Right ventricle myocardium inferior (tissue), 1 donor: ENCODE measurements at places on chromosomes 2 and 18. TPM values are rescaled to one million over a fixed set of nuclear protein-coding genes. Genes with fewer than 3 reads are reported as not detected.

COL4A4 gene
- 13.6 TPM for total RNA-seq

B3GNT7 gene
- total RNA-seq, result 9.1 TPM

GRCh38 chr2:206635015-206635414 lies 7.3 kb upstream of the FAM237A start:
- DNase-seq, result no peak

DNA sequence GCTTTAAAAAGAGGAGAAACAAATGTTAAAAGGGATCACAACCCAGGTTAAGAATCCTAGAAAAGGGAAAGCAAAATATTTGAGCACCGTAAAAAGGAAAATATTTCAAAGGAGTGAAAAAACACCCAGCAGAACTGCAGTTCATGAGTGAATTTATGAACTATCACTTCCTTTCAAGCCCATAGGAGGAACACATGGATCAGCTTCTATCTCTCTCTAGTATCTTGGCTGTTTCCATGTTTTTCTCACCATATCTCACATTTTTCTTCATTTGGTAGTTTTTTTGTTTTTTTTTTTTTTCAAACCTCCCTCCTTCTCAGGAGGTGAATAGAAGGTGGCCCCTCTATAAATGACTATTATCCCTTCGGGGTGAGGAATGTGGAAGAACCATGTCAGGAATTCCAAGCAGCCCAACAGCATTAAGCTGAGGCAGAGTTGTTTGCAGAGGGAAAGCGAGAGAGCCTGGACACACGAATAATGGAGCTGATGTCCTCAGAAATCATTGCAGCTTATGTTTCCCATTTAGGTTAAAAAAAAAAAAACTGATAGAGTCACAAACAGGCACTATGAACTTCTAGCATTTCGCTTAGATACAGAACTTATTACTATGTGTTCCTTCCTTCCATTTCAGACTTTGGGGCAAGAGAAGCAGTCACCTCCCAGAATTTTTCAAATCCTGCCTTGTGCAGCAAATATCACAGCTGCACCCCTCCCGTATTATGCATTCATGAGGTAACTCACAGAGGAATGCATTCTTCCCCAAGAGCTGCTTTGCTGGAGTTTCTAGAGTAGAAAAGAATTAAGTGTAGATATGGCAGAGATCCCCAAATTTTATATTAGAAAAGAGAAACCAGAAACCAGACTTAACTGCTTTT lies 315.6 kb downstream of the IRS1 start:
- no peak for DNase-seq

RUFY4 gene
- not detected for total RNA-seq

DNA sequence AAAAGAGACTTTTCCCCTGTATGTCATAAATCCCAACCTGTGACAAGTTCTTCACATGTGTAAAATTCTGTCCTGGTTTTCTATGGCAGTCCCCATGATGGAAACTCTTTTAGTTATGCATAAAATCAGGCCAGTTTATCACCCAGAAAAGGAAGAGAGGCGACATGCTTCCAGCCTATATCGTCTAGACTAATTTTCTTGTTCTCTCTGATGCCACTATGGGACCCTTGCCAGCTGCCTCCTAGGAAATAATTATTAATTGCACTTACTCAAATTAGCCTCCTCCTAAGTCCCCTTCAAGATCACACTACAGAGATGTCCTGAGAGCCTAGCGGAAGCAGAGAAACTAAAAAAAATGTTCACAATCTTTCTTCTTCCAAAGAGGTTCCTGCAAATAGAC lies 722.4 kb downstream of the NRXN1 start:
- no peak for DNase-seq

GRCh38 chr2:165645930-165646831 lies 147.9 kb downstream of the GALNT3 start:
- DNase-seq, result no peak

DNA sequence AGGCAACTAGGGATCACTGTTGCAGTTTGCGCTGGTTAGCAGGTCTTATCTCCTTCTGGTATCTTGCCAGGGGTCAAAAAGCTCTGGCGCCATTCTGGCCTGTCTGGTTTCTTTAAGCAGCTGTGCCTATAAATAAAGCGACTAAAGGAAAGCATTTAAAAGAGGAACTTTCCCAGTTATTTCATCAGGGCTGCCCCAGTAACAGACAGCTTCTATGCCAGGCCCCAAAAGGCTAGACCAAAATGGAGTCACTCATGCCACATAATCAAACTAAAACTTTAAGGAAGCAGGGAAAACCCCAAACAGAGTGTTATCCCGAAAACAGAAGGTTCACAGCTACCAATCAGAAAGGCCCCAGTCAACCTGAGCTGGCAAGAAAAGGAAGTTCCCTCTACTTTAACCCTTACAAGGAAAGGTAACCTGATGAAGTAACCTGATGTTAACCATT lies 41.2 kb upstream of the HNRNPA3 start:
- no peak for DNase-seq

TRABD2A gene
- total RNA-seq, result 0.73 TPM

SPP2 gene
- total RNA-seq, result not detected

LYPD6 gene
- total RNA-seq, result 0.14 TPM

- no peak for DNase-seq
Measured at GRCh38 chr18:14925281-14925709, 177.3 kb downstream of the ANKRD30B start.

DNA sequence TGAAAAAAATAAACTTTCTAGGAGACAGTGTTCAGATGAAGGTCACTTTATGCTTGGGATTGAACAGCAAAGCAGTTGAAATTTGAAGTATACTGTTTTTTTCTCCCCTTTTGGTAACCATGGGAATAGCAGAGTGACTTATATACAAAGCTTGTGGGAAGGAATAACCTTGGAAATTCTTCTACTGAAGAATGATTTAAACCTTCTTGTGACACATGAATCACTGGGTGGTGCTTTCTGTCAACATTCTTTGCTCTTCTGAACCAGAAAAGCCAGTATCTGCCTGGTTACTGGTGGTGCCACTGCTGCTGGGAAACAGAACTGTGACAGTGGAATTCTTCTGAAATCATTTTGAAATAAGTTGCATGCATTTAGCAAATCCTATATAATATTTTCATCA lies 39.4 kb upstream of the RND3 start:
- DNase-seq, result no peak

ST6GAL2 gene
- total RNA-seq, result 0.38 TPM

DNA sequence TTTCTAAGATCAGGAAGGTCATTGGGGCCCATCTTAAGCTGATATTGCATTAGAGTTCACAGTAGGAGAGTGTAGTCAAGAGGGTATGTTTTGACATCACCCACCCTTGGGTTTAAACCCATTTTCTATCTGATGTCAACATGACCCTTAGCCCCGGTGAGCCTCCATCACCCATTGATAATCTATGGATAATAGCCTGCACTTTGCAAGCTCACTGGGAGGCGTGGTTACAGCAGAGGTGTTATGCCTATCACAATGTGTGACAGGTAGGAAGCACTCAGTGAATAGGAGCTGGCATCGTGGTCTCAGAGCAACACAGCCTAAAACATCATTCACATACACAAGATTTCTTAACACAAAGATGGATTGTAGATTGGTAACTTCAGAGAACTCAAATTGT lies 21.3 kb downstream of the IL18RAP start:
- no peak for DNase-seq

DNA sequence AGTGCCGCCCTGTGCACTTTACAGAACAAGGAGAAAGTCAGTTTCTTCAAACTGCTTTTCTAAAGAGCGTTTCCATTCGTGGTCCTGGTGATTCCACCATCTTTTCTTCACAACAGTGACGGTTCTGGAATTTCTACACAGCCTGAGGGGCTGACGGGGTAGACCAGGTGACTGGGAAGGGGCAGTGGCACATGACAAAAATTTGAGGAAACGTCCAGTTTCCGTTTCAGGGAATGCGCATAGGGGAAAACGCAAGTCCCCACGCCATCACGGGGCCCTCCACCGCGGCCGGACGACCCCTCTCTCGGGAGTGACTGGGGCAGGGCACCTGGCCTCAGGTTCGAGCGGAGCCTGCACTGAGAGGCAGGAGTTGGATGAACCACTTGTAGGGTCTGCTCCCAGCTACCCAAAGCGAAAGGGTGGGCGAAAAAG lies 980 bp upstream of the SPTBN1 start:
- DNase-seq, result peak; percentile 48

DNA sequence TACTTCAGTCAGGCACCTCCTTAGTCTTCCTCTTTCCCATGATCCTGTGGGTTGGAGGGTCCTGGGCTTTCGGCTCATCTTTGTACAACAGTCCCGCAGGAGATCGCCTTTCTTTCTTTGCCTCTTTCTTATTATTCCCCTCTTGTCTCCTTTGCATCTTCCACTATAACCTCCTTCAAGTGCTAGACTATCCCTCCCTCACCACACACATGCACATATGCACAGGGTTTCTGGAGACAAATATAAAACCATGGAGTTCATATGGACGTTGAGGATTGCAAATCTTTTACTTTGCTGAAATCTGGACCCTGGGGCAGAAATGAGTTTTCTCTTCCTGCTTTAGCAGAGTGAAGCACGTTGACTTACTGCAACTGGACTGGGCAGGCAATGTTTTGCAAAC lies 80.3 kb downstream of the TMEM17 start:
- DNase-seq, result no peak

SERPINB3 gene
- not detected for total RNA-seq

SERPINB13 gene
- not detected for total RNA-seq

GRCh38 chr2:119574864-119575263 lies 30.6 kb downstream of the CFAP221 start:
- no peak for DNase-seq

DNA sequence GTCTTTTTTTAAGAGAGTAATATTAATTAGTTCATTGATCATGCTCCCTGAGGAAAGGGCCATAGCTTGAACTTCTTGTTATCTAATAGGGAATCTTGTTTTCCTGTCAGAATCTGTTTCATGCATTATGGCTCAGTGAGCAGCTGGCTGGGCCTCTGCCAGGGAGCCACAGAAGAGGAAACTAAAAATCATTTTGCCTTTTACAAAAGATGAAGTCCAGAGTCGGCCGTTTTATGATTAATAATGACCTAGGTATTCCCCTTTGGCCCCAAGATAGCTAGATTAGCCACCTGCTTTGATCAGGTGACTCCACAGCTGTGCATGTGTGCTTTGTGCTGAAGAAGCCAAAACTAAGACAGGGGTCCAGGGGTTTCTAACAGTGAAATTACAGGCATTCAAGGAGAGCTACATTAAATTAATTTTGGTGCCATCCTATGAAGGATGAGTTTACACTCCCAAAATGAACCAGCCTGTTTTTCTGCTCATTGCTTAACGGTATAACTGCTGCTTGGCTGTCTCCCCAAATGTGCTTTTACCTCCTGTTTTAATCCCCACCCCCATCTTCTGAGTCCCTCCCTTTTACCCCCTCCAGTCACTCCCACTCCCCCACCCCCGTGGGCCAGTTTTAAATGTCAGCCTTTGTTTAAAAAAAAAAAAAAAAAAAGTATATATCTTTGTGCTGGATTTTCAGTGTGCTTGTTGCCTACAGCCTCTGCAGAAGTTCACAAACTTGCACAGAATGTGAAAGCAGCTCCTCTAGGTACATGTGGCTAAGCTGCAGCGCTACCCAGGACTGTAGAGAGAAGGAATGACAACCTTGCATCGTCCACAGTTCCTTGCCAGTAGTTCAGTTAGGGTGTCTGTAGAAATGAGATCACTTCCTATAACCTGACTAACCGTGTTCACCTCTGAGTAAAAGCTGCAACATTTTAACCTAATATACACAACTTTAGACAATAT lies 93.1 kb downstream of the CABLES1 start:
- DNase-seq, result no peak

HOXD4 gene
- total RNA-seq, result not detected

DNA sequence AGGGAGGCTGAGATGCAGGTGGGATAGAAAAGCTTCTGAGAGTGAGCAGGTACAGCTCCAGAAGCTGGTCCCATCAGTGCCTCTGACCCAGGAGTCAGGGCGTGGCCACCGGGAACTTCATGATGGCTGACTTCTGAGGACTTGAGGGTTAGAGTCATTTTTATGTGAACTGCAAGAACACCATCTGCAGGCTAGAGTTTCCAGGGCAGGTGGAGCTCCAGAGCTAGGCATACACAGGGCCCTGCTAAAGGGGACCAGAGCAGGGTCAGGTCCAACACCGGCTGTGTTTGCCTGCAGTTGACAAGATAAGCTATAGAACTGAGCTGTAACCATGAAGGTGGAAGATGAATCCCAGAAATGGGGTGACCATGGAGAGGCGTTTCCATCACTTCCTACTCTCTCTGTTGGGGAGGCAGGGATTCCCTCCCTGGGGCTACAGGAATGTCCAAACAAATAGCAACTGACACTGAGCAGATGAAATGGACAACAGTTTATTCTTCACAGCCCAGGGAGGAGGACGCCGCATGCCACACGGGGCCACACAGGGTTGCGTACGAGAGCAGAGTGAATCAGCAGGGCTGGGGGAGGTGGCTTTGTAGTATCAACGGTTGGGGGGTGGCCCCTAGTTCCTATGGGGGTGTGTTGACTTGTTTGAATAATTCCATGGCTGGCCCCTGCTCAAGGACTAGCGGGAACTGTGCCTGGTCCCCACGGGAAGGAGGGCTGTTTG lies 77.6 kb upstream of the ZNF516 start:
- no peak for DNase-seq

- DNase-seq, result no peak
Measured at GRCh38 chr2:182426082-182426917, 536 bp downstream of the PDE1A start.

RMC1 gene
- total RNA-seq, result 13.0 TPM

UGT1A5 gene
- total RNA-seq, result not detected

PAX8 gene
- total RNA-seq, result 0.60 TPM

CCL20 gene
- not detected for total RNA-seq

SYT4 gene
- 1.2 TPM for total RNA-seq

RGPD4 gene
- total RNA-seq, result 0.05 TPM

DNA sequence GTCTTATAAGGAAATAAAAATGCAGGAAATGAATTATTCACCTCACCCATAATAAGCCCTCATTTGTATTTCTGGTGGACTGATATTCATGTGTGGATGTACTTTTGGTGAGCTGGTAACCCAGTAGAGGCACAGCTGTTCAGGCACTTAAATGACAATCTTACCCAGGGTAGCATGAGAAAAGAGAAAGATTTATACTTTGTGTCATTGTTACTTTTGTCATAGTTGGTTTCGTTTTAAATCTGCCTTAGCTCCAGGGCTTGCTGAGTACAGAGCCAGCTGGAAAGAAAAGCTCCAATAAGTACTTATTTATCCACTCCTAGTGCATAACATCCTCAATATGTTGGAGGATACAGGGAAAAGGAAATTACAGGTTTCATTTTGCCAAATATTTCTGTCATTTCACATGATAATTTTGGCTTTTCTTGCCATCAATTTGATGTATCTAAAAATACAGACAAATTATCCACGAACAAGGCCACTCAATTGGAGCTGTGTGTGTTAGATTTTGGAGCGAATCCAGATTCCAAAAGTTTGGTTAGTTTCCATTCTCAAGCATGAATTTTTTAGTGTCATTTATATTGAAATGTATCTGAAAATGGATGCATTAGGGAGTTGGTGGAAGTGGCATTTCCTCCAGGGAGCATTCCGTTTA lies 1276.1 kb upstream of the FAM98A start:
- DNase-seq, result no peak
